Occipital lobe (tissue), 3 donors: ENCODE measurements at places on chromosomes 6 and 20.

- no peak for DNase-seq
These were observed 485.7 kb upstream of the JARID2 start for GRCh38 chr6:14759976-14760672.

GRCh38 chr6:17589406-17590096 is 10.6 kb upstream of the FAM8A1 start:
- no peak for DNase-seq

DNA sequence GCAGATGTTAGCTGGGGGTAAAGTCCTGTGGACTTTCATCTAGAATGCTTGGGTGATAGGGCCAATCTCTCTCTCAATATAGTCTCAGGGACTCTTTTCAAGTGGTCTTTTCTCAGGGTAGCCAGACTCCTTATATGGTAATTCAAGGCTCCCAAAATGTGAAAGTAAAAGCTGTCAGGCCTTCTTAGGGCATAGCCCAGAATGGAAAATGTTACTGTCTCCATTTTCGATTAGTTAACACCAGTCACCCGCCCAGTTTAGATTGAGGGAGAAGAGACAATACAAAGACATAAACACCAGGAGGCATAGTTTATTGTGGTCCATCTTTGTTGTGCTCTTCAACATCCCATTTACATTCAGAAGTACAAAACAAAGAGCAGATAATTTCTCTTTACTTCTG is 295.8 kb downstream of the EPHA7 start:
- DNase-seq: no peak

- no peak for DNase-seq
These were observed 580.3 kb upstream of the ADGRB3 start for GRCh38 chr6:68054756-68055155.

DNA sequence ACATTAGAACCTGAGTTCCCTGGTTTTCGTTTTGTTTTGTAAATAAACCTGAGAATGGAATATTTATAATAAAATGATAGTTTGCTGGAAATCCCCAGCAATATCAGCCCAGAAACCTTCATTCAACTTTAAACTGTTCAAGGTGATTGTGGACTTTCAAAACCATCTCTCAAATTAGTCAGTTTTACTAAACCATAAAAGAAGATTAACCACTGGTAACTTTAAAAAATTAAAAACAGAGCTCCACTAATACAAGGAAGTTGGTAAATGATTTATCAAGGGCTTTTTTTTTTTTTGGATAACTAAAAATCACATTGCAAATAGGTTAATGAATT is 10.0 kb downstream of the MBOAT1 start:
- no peak for DNase-seq

DNA sequence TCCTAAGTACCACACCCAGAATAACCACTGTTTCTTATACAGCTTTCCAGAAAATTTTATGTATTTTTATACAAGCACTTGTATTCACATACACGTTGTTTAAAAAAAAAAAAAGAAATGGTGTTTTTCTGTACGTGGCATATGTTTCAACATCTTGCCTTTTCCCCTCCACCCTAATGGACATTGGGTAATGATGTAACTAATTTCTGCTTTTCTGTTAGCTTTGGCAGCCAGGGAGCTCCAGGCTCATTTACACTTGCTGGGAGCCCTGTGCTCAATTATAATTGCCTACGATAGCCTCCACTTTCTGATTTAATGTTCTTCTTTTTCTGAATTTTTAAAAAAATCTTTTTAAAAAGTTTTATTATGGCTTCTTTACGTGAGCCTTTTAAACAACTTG is 352.4 kb downstream of the UTRN start:
- DNase-seq: no peak

GRCh38 chr20:15789079-15789478 is 784.2 kb downstream of the KIF16B start:
- DNase-seq: no peak

DNA sequence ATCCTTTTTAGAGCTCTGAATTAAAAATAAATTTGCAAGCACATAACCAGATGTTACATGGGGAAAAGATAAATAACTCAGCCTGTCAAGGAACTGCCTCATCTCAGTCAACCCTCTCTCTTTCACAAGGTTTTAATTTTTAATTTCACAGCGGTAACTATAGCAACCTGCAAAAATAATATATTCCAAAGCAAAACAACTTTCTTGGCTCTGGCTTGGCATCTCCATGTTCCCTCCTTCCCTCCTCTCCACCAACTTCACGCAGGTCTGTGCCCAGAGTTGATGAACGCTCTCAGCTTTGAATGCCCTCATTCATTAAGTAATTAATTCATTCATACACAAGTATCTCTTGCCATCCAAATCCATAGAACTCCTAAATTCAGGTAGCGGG is 32.5 kb upstream of the SIRPA start:
- no peak for DNase-seq

DNA sequence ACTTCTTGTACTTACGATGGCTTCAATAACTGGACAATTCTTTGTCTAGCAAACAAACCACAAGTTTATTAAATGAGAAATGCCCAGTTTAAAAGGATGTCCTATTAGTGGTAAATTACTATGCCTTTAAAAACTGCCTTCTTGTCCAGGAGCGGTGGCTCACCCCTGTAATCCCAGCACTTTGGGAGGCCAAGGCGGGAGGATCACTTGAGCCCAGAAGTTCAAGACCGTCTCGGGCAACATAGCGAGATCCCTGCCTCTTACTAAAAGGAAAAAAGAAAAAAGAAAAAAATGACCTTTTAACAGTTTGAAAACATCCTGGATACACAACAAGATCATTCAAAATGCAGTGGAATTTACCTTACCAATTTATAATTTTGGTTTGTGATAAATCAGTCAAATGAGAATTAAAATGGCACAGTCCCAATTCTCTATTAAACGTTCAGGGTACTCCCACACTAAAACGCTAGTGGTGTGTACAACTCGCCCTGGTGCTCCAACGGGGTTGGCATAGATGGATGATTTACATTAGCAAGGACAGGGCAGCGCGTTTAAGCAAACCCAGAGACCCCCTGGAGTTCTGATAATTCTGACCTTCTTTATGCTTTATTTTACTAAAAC is 2.3 kb downstream of the ZBTB2 start:
- DNase-seq: no peak

DNA sequence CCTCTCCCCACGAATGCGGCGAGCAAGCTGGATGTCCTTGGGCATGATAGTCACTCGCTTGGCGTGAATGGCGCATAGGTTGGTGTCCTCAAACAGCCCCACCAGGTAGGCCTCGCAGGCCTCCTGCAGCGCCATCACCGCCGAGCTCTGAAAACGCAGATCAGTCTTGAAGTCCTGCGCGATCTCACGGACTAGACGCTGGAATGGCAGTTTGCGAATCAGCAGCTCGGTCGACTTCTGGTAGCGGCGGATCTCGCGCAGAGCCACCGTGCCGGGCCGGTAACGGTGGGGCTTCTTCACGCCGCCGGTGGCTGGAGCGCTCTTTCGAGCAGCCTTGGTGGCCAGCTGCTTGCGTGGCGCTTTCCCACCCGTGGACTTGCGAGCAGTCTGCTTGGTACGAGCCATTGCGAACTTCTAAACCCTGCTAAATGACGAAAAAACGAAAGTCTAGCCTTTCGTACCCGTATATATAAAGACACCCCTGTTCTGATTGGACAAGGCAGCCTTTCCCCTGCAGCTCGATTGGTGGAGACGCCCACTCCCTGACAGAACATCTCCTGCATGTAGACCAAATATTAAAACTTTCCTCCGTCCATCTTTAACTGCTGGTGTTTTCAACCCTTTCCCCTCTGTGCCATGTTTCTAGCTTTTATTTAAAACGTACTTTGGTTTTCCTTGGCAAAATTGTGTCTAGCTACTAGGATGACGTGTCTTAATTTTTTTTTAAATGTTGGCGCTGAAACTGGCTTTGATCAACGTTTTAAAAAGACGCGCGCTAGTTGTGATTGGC is 109.8 kb downstream of the HFE start:
- peak; percentile 78 for DNase-seq

- DNase-seq: no peak
These were observed 56.9 kb downstream of the EYS start for GRCh38 chr6:65650086-65650485.

DNA sequence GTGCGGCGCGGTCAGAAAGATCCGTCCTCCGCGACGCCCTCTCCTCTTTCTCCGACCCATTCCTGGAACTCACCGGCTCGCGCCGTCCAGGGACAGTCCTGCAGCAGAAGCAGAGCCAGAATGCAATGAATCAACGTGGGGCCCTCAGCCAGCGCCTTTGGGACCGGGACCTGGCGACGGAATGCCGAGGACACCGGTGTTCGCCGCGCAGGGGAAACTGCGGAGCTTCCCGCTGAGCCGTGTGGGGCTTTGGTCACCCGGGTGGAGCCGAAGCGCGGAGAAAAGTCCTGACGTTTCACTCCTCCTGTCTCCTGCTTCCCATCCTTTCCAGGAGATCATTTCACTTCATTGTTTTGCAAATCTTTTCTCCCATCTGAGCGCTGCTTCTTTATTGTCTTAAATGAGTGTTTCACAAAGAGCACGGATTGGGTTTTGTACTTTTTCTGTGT is 26.5 kb downstream of the ULBP1 start:
- DNase-seq: no peak

- no peak for DNase-seq
These were observed 321.3 kb upstream of the SPTLC3 start for GRCh38 chr20:12687476-12687875.

DNA sequence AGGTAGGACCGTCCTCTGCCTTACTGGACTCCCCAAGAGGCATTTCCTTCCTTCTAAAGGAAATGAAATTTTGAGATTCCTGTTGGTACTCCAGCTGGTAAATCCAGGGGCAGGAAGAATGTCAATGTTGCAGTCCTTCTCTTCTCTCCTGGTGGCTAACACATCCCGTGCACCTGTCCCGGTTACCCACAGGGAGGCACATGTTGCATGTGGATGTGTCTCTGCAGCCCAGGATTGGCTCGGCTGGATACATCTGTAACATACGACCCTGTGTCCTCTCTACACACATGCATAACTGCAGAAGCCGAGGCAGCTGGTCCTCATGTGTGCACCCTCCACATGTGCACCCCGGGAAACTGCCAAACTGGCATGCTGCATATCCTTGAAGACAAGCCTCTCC is 1.3 kb upstream of the LRFN2 start:
- no peak for DNase-seq

DNA sequence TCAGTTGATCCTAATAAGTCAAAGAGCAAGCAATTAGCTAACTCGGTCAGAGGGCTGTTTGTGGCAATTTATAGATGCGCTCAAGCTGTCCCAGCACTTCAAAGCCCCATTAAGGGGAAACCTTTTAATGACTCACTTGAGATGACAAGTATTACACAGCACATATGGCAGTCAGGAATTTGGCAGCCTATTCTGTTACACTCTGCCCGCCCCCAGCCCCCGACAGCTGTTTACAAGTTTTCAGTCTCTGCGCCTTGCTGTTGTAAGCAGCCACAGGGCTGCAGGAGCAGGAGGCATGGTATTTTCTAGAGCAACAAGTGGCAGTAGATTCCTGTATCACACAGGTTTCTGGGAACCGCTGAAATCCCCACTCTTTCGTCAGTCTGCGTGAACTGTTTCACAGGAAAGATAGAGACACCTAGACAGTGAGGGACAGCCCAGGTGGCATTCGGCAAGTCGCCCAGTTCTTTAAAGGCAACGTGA is 263.0 kb downstream of the FOXC1 start:
- DNase-seq: no peak

DNA sequence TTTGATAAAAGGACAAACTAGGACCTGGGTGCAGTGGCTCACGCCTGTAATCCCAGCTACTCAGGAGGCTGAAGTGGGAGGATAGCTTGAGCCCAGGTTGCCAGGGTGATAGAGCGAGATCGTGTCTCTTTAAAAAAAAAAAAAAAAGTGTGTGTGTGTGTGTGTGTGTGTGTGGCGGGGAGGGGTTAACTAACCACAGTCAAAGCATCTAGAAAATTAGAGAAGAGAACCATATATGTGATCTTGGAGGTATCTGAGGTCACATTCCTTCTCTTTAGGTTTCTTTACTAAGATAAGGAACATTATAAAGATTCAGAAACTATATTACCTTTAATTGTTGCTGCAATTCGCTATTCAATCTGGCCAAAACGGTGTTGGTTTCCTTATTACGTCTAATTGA is 80.9 kb downstream of the REPS1 start:
- no peak for DNase-seq

- DNase-seq: no peak
These were observed 3.3 kb upstream of the TFAP2C start for GRCh38 chr20:56625837-56626236.

GRCh38 chr20:17909869-17910321 is 58.7 kb downstream of the SNX5 start:
- no peak for DNase-seq

- no peak for DNase-seq
These were observed 157.5 kb downstream of the BMP7 start for GRCh38 chr20:57108742-57109570.

- no peak for DNase-seq
These were observed 9.3 kb downstream of the COL9A3 start for GRCh38 chr20:62825986-62826645.

DNA sequence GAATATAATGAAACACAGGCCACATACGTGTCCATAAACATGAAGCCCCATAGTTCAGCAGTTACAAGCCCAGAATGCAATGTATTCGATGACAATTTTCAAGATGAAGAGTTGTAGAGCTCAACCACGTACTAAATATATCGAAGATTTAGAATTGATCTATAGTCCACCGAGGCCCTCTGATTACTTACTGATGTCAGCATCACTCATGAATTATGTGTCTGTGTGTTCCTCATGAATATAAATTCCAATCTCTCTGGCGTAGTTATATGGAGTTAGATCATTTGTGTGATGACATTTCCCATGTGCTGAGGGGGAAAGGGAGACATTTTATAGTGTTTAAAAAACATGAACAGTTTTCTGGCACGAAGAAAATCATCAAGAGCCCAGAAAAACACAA is 97.5 kb downstream of the PFDN4 start:
- no peak for DNase-seq

DNA sequence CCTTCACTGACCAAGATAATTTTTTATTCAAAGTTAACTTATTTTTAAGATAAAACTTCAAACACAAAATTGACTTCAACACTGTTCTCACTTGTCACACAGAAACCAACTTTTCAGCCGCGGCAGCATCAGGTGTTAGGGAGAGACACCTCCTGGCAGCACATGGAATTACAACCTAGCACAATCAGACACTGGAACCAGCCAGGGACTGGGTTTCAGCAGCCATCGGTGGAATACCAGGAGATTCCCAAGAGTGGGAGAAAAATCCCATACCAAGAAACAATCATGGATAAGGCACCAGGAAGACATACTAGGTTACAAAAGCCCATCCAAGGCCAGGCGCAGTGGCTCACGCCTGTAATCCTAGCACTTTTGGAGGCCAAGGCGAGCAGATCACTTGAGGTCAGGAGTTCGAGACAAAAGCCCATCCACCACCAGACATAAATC is 70.0 kb downstream of the SNX5 start:
- DNase-seq: no peak

- DNase-seq: no peak
These were observed 70.8 kb upstream of the RIPOR2 start for GRCh38 chr6:25006565-25007001.

GRCh38 chr6:54308986-54309315 is 710 bp downstream of the TINAG start:
- no peak for DNase-seq

DNA sequence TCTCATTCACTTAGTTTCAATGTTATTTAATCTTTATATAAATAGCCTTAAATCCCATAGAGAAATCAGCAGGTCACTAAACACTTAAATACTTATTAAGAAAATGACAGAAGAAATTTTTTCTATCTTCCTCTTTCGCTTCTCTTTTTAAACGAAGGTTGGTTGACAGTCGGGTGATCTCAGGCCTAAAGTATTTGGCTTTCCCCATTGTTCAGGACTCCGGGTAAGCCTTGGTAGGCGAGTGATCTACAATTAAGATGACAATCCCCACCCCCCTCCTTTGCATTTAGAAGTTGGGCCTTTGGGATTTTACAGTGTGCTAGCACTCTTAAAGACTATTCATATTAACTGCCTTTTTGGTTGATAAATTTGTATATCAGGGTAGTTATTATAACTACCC is 19.7 kb upstream of the UTRN start:
- no peak for DNase-seq
